ENCODE measurements at places on chromosomes 11 and 22.

DNA sequence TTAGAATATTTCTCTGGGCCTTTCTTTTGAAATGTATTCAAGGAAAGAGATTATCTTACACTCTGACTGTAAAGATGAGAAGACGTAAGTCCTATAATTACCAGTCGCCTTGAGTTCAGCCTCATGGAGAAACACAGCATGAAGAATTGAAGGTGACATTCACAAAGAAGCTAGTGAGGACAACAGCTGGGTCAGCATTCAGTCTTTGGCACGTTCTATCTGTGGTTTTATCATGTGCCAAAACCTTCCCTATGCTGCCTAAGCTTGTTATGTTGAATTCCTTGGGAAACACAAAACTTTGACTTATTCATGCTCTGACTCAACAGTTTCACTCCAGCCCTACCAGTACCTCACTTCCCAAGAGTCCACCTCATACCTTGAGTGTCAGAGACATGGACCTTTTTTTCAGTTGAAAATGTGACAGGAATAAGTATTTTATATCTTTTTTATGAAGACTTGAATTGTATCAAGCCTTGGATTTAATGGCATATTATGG lies 198.8 kb upstream of the KIRREL3 start:
- DNase-seq = no peak

- no peak for DNase-seq
Observed at GRCh38 chr11:5369789-5370188, 13.8 kb upstream of the OR51M1 start.

- DNase-seq = no peak
Observed at GRCh38 chr11:126956635-126957034, 43.9 kb downstream of the KIRREL3 start.

DNA sequence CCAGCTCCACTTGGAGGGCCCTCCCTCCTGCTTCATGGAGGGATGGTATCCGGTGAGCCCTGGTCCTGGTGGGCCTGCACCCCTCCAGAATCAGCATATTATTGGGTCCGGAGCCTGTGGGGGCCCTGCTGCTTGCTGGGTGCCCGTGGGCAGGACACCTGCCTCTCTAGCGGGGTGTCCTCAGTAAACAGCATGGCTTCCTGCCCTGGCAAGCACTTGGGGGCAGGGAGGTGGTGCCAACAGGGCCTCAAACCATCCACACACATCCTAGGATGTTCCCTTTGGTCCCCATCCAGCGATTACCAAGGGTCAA lies 108.3 kb downstream of the CTTN start:
- no peak for DNase-seq

- no peak for DNase-seq
Observed at GRCh38 chr11:82634091-82634490, 99.6 kb downstream of the FAM181B start.

DNA sequence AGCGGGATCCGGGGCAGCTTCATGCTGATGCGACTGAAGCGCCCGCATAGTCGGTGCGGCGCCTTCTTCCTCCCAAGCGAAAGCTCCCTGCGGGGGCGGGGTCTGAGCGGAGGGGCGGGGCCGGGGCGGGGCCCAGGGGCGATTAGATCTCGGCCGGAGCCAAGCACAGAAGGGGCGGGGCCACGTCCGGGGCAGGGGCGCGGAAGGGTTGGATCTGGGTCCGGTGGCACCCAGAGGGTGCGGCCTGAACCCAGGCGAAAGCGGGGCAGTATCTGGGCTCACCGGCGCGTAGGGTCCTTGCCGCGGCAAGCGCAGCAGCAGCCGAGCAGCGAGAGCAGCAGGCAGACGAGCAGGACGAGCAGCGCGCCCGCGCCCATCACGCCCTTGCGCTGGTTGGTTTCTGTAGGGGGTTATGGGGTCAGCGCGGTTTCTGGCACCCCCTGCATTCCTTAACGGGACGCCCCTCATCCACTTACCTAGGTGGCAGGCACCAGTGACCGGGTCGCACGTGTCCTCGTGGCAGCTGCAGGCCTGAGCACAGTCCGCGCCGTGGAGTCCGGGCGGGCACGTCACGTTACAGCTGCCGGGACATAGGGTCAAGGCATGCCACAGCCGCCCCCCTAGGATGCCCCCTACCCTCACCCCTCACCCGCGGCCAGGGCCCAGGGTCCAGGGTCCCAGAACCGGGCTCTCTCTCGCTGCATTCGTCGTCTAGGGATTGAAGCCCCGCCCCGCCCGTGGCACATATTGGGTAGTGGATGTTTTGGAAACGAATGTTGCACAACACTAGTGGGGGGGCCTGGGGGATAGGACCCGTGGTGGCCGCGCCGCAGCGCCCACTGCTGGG lies 8.1 kb downstream of the SCARF2 start:
- DNase-seq = peak; percentile 74

DNA sequence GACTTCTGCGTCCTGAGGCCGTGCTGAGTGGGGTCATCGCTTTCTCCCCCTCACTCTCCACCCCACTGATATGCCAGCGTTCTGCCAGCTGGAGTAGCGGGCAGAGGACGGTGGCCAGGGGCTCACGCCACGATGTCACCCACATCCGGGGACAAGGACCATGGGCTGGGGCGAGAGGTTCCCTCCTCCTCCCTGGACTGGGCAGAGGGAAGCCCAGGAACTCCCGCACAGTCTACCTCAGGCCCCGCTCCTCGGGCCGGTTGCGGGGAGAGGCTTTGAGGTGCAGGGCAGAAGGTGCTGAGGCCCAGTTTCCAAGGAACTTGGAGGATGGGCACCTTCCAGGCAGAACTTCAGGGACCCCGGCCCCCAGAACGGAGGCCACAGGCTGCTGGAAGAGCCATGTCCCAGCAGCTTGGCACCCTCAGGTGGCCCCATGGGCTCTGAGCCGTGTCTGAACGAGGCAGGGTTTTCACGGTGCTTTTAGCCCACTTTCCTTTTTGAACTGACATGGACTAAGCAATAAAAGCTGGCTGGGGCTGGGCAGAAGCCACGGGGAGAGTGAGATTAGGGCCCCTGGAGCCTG lies 25.4 kb downstream of the ADAMTS15 start:
- DNase-seq = no peak

DNA sequence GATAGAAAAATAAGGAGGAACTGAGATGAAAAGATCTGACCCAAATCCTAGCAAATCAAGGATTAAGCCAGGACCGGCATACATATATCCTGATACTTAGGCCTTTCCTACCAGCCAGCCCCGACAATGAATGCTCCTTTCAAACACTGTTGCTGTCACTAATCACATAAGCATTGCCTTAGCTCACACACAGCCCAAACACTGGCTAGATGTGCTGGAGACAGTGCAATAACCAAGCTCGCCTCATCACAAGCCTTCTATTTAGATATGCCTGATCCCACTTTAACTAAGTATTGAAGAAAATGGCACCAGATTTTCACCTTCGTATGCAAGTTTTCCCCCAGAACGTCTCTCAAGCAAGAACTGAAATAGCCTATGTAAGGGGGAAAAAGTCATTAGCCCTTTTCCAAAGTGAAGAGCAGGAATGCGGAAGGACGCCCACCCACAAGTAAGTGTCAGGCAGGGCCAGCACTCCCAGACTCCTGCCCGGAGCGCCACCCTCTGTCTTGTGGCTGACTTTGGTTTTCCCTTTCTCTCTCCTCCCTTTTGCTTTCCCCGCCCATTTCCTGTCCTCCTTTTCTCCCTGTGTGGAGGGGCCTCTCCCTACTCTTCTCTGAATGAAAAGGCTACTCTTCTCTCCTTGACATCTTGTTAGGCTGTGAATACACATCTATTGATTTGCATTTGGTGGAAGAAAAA lies 8.9 kb upstream of the OPCML start:
- DNase-seq = no peak

DNA sequence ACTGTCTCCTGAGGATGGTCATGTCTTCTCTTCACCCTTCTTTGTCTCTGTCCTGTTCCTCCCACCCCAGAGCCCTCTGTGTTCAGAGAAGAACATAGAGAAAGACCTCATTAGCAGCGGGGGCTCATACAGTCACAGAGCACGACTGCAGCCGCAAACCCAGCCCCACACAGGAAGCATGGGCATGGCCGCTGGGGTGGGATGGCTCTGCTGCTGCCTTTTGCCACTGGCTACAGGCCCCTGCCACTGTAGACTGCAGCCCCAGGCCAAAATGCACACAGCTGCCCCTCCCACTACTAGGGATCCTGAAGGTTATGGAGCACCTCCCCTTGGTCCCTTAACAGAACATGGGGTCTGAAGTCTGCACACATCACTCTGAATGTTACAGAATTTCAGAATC lies 34.9 kb upstream of the KLHL35 start:
- no peak for DNase-seq

DNA sequence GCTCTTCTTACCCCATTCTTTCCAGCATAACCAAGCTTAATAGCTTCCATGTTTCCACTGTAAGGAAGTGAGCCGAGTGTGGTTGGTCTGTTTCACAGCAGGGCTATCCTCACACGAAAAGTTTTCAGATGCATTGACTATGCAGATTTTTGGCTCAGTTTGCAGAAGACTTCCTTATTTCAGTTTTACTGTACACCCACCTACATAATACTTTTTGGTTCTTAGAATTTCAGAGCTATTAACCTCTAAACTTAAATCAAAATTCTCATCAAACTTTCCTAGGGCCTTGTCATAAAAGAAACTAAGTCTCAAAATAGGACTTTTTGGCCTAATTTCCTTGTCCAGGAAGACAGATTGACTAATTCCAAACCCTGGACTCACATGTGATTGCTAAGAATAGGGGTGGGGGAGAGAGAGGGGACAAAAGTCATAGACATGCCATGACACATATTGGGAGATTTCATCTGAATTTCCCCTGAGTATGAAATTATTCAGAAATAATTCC lies 7.3 kb upstream of the EHF start:
- no peak for DNase-seq

DNA sequence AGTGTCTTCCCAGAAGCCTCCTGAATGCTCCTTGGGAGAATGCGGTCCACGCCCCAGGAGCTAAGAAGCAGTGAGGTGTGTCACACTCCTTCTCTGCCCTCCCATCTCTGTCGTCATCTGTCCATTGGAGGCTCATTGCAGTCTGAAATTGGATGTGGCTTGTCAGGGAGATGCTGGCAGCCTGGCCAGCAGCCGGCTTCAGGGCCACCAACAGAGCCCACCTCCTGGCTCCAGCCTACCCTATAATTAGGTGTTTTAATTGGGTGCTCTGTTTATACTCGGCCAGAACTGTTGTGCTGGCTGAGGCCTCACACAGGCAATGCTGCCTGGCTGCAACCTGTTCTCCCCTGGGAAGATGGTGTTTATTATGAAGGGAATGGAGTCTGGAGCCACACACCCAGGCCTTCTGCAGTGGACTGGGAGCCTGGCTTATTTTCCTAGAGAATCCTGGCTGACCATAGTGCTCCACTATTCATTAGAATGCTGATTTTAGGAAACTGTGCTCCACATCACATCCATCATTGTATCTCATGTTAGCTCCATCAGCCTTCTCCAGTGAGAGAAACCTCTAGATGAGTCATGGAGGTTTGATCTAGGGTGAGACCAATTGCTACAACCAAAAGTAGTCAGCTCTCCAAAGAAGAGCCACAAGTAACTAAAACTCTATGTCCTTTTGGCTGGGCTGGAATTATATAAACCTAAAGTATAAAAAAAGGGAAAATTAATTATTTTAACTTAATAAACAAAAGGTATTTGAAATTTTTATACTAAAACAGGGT lies 86.8 kb upstream of the CRTAM start:
- DNase-seq = no peak

- no peak for DNase-seq
Observed at GRCh38 chr11:61349189-61349751, 12.4 kb downstream of the CYB561A3 start.

DNA sequence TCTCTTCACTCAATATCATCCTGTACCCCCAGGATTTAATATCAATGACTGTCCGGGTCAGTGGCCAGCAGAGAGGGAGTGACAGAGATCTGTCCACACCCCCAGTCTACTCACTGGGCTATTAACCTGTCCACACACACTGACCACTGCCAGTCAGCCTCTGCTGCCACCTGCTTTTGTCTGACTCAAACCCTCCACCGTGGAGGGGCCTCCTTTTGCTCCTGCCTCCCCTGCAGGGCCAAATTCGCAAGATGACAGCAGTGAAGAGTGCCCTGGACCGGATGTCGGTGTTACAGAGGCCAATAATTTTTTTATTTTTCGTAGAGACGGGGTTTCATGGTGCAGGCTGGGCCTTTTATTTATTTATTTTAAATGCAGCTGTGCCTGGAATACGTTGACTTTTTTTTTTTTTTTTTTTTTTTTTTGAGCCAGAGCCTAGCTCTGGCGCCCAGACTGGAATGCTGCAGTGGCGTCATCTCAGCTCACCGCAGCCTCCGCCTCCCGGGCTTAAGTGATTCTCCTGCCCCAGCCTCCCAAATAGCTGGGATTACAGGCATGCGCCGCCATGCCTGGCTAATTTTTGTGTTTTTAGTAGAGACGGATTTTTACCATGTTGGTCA lies 5.1 kb downstream of the PDXP start:
- no peak for DNase-seq

DNA sequence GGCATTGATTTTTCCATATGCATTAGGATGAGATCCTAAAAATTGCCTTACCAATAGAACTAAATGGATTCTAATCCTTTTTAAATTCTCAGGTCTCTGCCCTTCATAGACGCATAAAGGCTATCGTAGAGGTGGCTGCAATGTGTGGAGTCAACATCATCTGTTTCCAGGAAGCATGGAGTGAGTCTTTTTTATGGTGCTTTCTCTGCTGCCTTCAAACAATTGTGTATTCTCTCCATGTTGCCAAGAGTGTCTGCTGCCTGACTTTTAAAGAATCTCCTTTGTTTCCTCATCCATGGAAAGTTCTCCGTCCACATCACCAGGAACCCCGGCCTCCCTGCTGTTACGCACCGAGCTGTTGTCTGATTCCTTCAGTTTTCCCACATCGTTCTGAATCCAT lies 6.9 kb downstream of the UPB1 start:
- DNase-seq = no peak

GRCh38 chr11:124736736-124737135 lies 3.0 kb upstream of the NRGN start:
- no peak for DNase-seq

- no peak for DNase-seq
Observed at GRCh38 chr11:2700415-2701211, 819 bp upstream of the KCNQ1OT1 start.

- DNase-seq = no peak
Observed at GRCh38 chr11:80694385-80694784, 1253.6 kb upstream of the TENM4 start.

DNA sequence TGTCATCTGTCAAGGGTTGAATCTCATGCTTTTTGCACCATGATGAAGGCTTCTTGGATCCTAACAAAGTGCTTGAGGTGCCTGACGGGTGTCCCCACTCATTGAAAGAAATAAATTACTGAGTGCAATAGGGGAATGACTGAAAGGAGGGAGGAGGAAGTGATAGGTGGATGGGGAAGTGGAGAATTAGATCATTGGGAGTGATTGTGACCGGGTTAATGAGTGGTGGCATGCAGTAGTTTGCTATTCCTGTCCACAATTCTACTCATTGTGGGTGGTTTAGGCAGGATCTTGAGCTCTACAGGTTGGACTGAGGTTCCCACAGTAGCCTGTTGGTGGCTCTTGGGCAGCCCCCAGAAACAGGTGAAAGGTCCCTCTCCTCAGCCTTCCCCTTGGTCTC lies 44.3 kb downstream of the THAP12 start:
- no peak for DNase-seq

DNA sequence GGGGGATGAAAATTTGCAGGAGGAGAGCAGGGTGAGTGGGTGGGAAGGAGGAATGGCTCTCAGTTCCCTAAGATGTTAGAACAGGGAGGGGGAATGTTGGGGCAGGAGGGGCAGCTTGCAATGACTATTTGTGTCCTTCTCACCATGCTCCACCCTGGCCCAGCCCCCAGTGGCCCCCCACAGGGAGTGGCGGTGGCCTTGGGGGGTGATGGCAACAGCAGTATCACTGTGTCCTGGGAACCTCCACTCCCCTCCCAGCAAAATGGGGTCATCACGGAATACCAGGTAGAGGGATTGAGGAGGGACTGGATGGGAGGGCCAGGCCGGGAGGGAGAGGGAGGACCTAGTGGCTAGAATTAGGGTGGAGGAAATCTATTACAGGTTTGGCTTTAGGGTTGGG lies 10.2 kb downstream of the ROBO3 start:
- DNase-seq = no peak
